Epithelial cell of prostate (primary cell): ENCODE measurements at places on chromosomes 1 and 21.

DNA sequence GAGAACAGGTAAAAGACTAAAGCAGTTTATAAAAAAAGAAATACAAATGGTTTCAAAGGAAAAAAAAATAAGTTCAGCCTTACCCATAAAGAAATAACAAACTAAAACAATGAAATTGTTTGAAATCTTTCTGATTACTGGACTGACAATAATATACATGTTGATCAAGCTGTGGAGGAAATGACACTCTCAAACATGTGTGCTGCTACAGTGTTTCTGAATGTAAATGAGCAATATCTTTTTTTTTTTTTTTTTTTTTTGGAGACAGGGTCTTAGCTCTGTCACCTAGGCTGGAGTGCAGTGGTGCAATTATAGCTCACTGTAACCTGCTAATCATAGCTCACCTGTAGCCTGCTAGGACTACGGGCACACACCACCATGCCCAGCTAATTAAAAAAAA is 6.5 kb downstream of the EPS15 start:
- no peak for DNase-seq

GRCh38 chr1:224745924-224746323 is 129.8 kb downstream of the CNIH3 start:
- DNase-seq, result no peak

DNA sequence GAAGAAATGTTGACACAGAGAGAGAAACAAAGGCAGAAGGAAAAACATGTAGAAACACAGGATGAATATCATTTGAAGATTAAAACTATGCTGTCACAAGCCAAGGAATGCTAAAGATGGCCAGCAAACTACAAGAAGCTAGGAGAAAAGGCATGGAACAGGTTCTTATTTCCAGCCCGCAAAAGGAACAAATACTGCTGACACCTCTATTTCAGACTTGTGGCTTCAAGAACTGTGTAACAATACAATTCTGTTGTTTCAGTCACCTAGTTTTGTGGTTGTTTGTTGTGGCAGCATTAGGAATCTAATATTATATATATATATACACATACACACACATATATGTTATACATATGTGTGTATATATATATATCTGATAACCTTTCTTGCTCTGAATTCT is 1543.9 kb downstream of the KCNT2 start:
- DNase-seq, result no peak

- DNase-seq, result no peak
These were observed 71.4 kb downstream of the MEGF6 start for GRCh38 chr1:3539707-3540425.

DNA sequence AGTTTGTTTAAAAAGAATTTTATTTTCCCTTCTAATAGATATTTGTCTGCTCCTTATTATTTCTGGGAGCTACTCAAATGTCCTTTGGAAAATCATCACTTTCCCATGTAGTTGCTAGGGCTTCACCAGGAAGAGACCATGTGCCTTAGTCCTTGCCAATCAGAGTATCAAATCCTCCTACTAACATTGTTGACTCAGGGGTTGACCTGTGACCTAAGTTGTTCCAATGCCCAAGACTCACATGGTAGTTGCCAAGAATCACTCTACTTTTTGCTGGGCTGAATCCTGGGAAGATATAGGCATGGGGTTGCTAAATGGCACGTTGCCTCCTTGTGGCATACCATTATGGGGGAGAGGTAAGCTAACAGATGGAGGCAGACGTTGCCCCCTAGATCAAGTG is 58.2 kb upstream of the FOXD3 start:
- no peak for DNase-seq

GRCh38 chr1:17881761-17882160 is 126.6 kb downstream of the ACTL8 start:
- DNase-seq, result no peak

- peak; percentile 92 for DNase-seq
These were observed 84.0 kb upstream of the IVNS1ABP start for GRCh38 chr1:185401019-185401418.

GRCh38 chr1:64581135-64581842 is 111.4 kb downstream of the CACHD1 start:
- DNase-seq, result no peak

DNA sequence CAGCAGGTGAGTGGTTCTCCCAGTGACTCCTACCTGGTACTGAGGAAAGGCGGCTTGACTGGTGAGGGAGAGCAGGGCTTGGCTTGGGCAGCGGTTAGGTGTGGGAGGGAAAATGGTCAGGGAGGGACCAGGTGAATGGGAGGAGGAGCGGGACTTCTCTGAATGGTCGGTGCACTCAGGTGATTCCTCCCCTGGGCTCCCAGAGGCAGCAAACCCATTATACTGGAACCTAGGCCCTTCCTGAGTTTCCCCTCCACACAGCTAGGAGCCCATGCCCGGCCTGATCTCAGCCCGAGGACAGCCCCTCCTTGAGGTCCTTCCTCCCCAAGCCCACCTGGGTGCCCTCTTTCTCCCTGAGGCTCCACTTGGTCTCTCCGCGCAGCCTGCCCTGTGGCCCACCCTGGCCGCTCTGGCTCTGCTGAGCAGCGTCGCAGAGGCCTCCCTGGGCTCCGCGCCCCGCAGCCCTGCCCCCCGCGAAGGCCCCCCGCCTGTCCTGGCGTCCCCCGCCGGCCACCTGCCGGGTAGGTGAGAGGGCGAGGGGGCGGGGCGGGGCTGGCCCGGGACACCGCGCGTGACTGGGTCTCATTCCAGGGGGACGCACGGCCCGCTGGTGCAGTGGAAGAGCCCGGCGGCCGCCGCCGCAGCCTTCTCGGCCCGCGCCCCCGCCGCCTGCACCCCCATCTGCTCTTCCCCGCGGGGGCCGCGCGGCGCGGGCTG is 2.3 kb downstream of the ARTN start:
- no peak for DNase-seq

DNA sequence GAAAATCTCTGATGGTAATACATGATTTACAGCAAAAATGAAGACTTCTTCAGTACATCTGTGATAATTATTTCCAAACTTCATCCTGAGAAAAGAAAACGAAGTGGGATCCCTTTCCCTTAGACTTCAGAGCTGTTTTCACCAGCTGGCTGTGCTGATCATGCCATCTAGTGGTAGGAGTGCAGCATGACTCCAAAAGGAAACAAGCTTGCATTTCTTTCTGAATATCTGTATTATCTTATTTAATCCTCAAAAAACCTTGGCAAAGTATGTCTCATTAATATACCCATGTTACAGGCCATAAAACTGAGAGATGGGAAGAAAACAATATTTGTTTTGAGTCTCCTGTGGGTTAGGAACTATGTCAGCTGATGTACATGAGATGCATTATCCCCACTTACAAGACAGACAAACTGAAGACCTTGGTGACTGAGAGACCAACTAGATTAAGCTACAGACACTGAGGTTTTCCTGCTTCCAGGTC is 9.8 kb upstream of the GJA8 start:
- no peak for DNase-seq

- DNase-seq, result no peak
These were observed 229.7 kb upstream of the CACYBP start for GRCh38 chr1:174769961-174770549.

- no peak for DNase-seq
These were observed 63.8 kb downstream of the ARHGEF16 start for GRCh38 chr1:3518256-3518655.

DNA sequence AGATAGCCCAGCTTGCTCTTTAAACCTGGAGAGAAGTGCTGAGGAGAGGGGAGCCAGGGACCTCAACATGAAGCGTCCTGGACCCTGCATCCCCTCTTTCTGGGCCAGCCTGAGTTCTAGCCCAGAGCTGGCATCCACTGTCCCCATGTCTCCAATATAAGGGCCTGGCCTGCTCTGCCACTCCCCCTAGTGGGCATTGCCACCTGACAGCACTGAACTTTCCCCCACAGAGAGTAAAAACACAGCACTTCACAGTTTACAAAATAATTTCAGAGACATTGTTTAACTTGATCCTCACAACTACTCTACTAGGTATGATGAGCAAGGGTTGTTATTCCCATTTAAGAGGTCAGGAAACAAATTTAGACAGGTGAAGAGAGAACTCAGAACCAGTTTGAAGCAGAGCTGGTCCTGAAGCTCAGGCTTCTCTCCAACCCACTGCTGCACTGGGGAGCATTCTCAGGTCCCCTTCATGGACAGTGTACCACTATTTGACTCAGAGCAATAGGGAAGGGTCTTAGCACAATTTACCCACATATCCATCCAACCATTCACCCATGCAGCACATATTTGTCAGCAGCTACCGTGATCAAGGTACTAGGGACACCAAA is 151.2 kb downstream of the DMRTA2 start:
- DNase-seq, result no peak

DNA sequence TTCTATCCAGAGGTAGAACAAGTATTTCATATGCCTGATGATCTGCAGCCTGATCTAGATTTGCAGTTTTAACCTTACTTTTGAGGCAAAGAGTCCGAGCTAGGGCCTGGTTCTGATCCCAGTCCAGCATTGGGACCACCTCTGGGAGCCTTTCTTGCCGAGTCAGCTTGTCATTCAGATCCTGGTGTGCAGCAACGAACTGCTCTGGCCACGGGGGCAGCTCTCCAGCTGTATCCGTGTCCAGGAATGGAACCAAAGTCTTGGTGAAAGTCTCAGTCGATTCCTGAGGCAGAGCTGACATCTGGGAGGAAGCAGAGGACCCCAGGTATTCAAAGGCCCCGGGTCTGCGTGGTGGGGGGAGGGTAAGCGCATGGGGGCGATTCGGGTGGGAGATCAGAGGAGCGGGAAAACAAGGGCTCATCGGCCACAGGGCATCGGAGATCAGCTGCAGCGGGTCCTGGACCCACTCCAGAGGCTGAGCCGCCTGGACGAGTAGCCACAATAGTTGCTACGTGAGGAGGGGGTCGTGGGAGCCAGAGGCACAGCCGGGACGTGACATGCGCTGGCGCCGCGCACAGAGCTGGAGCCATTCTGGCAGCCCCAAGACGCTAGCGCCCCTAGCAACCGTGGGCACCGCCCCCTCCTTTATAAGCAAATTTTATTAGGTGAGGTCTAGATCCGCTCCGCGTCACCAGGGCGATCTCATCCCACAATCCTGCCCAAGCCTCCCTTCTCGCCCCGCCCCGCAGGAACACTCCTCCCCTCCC is 32.4 kb upstream of the BSDC1 start:
- DNase-seq, result no peak

- no peak for DNase-seq
These were observed 159.1 kb downstream of the CHRM3 start for GRCh38 chr1:239545466-239545865.

DNA sequence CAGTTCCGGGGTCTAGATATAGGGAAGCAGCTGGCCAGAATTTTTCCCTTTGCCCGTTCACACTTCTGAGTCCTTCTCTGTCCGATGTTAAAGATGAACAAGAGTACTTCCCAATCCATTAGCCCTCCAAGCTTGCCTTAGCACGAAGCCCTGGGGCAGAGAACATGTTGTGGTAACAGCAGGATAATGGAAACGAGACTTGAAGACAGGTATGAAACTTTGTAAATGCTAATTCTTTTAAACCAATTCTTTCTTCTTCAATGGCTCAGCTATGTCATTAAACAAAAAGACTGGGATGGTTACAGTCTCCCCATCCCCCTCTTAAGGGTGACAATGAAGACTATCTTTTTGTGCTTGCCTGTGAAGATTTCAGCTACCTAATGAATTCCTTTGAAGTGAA is 218.5 kb downstream of the PLA2G4A start:
- no peak for DNase-seq

DNA sequence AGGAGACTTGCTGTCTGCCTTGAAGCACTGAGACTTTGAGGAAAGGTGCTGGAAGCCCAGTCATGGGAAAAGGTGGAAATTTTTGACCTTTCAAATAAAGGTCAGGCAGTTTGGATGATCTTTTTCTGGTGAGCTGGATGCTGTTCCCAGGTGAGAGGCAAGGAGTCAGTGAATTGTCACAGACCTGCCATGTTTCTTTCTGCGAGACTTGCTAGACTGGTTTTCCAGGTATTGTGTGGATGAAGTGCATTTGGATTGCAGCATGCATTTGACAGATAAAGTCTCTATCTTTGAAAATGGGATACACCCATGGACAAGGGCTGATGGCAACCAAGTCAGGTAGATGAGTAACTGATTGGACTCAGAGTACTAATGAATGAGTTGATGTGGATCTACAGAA is 65.7 kb upstream of the NHLH2 start:
- peak; percentile 29 for DNase-seq

- DNase-seq, result no peak
These were observed 213.5 kb downstream of the SMYD3 start for GRCh38 chr1:246293366-246294121.

DNA sequence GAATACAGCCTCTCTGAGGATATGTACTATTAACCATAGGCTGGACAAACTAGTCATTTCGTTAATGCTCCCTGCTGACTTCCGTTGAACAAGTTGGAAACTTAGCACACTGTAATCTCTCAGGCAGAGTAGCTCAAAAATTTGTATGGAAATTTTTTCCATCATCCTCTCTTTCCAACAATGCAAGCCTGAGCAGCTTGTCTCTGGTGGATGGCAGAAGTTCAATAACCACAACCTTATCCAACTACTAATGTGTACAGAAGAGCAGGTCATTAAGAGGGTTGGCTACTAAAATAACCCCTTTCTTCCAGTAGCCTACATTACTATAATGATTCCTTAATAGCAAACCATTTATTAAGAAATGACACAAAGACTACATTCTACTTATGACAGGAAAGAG is 262.3 kb downstream of the NFIA start:
- DNase-seq, result no peak

DNA sequence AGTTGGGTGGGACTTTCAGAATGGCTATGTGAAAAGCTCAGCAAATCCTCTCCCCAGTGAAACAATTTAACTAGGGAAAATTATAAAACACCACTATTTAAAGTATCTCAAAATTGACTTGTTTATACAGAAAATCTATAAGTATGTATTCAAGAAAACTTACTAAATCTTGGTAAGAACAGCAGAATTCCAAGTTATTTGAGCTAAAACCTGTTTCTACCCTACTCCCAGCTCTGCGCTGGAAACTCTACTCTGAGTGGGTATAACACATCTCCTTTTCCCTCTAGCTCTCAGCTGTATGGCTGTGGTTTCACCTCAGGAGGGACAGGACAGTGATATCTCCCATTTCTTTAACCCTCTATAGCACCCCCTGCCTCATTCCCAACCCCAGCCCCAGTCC is 295.2 kb upstream of the POGK start:
- no peak for DNase-seq

DNA sequence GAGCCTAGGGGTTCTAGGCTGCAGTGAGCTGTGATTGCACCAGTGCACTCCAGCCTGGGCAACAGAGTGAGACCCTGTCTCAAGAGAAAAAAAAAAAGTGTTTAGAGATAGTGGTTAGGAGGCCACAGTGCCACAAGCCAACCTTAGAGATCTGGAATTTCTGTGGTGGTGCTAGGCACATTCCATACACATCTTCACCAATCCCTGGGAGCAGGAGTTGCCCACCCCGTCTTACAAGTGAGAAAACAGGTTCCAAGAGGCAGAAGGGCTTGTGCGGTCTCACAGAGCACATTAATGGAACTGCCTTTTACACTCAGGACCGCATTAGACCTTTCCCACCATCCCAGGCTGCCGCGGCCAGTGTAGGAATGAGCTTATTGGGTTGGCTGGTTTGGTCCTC is 93.2 kb downstream of the EPHB2 start:
- DNase-seq, result no peak

DNA sequence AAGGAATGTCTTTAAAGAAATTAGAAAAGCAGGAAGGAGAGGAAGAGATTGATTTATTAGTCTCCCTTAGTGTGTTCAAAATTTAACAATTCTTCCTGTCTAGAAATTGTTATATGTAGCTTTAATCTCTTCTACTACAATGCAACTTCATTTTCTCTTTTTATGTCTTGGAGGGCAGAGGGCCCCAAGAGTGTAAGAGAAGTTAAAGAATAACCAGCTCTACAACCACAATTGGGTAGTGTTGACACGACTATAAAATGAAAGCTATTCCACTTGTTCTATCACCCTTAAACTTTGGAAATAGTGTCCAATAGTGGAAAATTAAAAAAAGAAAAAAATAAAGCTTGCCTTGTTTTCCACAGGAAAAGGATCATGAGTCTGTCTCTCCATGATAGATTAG is 82.6 kb upstream of the DPYD start:
- DNase-seq, result no peak
